ENCODE measurements at places on chromosomes 2 and 18.

- no peak for DNase-seq
Measured at GRCh38 chr2:12176623-12177454, 430.4 kb downstream of the LPIN1 start.

GRCh38 chr2:219001577-219002394 is 8.6 kb upstream of the CRYBA2 start:
- no peak for DNase-seq

GRCh38 chr2:167681234-167682015 is 566.0 kb downstream of the STK39 start:
- DNase-seq, result no peak

DNA sequence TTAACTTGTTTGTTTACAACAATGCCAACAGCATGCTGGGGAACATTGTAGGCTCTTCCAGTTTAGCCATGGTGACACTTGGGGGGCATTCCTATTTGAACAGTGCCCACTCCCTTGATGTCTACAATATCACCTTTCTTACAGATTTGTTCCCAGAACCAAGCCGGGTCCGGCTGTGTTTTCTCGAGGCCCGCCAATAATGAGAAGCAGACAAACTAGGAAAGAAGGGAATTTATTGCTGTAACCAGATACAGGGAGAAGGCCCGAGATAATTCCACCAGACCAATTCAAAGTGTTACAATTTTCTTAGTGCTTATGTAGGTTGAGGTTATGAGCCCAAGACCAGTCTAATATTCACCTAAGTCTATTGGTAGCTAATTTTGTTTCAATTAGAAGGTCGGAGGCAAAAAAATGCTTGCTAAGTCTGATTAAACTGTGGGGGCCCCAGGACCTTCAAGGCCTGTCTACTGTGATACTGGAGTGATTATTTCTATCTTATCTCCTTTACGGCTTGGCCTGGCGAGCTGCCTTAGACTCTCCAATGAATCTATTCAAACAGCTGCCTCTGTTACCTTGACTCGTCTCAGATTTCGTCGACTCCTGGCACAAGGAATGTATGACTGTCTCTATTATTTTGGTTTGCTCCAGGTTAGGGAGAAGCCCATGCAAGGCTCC is 59.1 kb upstream of the PSME4 start:
- DNase-seq, result no peak

DNA sequence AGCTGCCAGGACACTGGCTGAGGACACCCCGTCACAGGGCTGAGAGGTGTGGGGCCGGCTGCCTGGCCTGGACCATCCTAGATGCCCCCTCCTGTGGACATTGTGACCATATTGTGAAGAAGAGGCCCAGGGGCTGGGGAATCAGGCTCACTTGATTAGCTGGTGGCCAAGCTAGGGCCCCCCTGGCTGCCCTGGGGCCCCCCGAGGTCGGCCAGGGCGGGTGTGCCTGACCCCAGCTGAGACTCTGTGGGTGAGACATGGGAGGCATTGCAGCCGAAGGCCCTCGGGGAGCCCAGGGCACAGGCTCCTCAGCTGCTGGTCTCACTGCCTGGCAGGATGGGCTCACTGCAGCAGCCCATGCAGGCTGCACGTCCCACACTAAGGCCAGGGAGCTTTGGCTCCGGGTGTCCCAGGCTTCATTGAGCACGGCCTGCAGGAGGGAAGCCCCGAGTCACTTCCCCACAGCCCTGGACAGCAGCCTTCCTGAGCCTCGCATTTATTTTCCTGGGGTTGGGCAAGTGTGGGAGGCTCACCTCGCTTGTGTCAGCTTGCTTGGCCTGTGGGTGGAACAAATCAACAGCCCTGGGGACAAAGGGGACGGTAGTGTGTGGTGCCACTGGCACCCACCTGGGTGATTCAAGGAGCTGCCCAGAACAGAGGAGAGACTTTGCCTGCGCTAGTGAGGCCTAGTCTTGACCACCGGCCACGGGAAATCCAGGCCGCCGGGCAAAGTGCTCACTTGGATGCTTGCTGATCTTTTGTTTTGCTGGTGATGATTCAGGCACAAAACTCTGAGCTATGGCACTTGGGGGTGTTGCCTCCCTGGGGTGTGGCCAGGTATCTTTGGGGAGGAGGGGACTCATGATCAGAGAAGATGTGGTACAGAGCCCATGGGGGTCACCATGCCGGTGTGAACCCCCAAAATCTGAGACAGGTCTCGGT is 1.3 kb downstream of the GAL3ST2 start:
- DNase-seq, result no peak

GRCh38 chr2:60926741-60927552 is 45.6 kb downstream of the REL start:
- no peak for DNase-seq

DNA sequence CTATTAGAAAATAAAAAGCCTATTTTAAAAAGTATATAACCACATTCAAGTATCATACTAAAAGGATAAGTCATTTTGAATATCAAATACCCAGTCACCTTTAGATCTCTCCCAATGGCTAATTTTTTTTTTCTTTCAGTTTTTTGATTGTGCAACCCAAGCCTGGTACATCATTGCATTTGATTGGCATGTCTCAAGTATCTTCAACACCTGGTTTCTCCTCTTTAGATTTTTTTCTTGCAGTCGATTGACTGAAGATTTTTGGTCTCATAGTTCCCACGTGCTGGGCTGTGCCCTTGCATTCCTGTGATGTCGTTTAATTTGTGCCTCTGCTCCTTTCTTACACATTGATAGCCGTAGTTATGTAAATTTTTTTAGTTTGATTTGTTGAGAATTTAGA is 40.7 kb downstream of the ATIC start:
- DNase-seq, result no peak

DNA sequence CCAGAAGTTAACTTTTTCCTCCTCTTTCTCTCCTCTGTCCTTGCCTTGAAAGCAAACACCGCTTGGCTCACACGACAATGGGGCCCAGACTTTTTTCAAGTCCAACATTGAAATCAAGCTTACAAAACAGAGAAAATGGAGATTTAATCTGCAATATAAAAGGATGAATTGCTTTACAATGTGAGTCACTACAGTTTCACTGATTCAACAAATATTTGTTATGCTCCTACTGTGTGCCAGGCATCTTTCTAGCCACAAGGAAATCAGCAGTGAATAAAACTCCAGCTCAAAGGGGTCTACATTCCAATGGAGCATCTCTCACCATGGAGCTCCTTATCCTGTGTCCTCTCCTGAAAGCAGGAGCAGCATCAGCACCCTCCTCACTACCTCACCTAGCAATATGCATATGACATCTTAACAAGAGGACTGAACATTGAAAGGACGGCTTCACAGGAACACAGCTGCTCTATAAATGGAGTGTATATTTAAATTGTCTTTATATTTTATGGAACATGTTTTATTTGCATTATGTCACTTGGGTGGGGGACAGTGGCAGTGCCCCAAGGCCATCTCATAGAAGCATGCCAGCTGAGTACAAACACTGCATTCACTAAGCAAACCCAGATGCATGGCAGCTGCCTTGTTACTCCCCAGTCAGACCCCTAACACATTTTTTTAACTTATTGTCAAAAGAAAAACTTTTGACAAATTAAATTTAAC is 39.5 kb downstream of the PKDCC start:
- no peak for DNase-seq

GRCh38 chr2:100891906-100892642 is 72.1 kb downstream of the NPAS2 start:
- no peak for DNase-seq

GRCh38 chr2:106189764-106190468 is 4.2 kb downstream of the UXS1 start:
- no peak for DNase-seq

GRCh38 chr2:133740500-133740899 is 172.2 kb upstream of the NCKAP5 start:
- DNase-seq, result no peak

DNA sequence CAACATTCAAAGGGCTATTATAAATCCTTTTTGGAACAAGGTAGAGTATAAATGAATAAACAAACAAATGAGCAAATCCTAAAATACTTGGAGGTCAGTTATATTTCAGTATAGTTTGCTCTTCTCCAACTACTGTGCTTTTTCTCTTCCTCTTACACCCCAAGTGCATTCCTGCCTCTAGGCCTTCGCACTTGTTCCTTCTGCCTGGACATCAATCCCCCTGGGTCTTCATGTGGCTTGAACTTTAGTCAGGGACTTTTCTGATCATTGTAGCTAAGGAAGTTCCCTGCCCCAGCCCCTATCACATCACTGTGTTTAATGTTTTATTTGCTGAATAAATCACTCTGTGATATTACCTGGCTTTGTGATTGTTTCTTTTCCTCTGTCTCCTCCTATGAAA is 418.2 kb upstream of the HNRNPA3 start:
- no peak for DNase-seq

- no peak for DNase-seq
Measured at GRCh38 chr18:55214969-55215368, 255.7 kb upstream of the CCDC68 start.

DNA sequence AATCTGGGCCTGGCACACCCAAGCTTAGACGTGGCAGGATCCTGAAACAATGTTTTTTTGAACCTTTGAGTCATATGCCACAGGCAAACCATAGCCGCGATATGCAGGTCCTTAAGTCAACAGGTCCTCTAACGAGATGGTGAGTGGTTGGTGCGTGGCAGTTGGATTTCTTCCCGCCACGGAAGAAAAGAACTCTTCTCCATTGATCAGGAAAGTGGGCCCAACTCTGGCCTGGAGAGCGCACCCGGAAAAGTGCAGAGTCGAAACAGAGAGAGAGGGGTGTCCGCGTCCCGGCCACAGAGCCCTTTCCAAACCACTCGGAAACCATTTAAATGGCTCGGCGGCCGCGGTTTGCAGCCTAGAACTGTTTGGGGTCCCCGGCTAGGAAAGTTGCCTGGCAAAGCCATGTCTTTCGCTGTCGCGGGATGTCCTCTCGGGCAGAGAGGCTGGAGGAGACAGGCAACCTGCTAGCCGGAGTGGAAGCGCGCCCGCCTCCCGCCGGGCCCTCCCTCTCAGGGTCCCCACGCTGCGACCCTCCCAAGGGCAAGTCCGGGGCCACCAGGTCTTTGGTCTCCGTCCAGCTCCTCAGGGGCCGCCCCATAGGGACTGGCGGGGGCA is 777 bp downstream of the GALNT3 start:
- DNase-seq, result no peak

DNA sequence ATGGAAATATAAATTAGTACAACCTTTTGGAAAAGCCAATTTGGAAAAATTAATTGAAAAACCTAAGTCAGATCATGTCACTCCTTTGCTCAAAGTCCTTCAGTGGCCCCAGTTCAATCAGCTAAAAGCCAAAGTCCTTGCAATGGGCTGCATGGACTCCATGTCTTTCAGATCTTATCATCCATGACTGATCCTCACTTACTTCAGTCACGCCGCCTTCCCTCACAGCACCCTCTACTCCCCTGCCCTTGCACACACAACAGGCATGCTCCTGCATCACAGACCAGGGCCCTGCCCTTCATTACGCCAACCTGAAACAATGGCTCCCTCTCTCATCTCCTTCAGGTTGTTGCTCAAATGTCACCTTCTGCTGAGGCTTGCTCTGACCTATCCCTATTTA is 15.6 kb downstream of the KANSL3 start:
- DNase-seq, result no peak

DNA sequence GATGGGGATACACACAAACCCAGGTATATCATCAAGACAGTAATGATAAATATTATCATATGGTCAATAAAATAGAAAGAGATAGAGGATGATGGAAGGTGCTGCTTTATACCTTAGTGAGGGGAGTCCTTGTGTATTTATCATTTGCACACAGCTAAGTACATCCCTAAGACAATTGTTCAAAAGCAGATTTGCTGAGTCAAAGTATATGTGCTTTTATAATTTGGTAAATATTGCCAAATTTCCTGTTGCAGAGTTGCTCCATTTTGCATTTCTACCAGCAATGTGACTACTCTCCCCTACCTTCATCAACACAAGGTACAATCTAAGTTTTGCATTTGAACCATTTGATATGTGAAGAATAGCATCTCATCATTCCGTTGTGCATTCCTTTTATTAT is 22.6 kb upstream of the PLEK start:
- no peak for DNase-seq

DNA sequence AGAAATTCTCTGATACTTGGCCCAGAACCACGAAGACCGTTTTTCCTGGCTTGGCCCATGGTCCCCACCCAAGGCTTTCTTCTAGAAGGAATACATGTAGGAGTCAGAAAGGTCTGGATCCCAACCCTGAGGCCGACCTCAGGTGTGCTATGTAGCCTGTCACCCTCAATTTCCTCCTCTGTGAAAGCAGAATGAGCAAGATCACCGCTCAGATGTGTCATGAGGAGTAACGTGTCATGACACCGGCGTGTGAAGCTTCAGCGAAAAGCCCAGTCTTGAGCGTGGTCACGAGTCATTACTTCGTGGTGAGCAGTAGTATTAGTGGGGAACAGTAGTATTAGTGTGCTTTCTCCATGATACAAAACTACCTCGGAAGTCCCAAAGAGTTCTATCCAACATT is 103.4 kb downstream of the ALPK2 start:
- no peak for DNase-seq

DNA sequence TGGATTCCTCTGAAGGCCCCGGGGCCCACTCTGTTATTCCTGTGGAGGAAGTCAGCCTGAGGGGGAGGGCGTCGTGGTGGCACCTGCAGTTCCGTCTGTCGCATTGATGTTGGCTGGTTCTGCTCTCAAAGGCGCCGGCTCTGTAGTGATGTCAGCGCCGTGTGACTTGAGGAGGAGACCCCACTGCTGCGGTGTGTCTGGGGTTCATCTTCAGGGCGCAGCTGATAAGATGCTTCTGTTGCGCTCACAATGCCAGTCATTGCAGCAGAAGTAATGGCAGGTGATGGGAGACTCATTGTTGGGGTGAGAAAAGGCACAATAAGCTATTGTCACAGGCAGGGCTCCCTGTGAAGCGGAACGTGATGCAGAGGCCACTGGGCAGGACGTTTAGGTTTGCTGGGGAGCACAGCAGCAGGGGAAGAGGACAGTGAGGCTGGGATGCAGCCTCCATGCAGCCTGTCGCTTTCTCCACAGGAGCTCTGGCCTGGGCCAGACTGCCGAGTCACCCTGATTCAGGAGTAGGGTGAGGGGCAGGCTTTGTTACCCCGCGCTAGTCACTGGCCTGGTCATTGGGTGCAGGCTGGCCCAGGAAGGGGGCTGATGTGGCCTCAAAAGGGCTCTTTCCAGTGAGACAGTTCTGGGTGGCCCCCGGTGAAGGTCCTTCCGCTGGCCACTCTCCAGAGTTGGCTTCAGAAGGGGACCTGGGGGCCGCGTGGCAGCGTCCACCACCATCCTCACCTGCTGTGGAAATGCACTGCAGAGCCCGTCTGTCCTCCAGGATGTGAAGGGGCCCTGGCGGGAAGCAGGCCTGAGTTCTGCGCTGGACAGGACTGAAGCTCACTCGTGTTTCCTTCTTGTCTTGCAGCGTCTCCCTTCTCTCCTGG is 42.9 kb downstream of the SH3BP4 start:
- DNase-seq, result no peak

DNA sequence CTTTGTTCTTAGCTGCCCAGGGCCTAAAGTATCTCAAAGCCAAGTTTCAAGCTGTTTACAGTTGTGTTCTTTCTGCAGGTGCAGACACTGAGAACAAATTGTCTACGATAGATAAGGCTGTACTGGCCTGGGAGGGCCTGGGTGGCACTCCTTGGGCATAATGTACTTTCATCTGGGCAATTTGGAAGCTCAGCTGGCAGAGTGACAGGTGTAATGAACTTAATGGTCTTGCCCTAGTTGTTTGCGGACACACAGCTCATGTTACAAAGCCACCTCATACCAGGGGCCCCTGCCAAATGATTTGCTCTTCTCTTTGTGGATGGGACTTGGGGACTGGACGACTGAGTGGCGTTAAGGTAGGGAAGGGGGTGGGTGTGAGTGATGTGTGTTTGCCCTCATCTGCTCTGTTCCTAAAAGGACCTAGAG is 4.3 kb downstream of the LDLRAD4 start:
- DNase-seq, result no peak

Data from central memory CD4-positive, alpha-beta T cell (primary cell).